ENCODE measurements at places on chromosomes 1 and 21.
A peak's percentile ranks its signal among the peaks of the same experiment; 100 is the strongest.

DNA sequence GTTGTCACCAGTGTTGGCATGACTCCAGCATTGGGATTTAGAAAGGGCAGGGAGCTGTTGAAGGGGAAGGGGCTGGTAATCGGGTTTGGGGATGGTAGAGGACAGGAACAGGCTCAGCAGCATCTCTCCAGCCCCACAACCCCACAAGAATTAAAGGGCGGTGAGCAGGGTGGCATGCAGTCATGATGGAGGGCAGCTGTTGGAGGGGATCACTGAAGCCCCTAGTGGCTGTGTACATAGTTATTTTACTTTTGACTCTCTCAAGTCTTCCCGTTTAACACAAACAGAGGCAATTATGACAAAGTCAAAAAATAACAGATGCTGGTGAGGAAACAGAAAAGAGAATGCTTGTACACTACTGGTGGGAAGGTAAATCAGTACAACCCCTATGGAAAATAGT is 213.8 kb downstream of the URB2 start:
- no peak overlapping the region for H3K27ac ChIP-seq
- no peaks in the 10 kb centered on the region for H3K36me3 ChIP-seq
- no peaks in the 10 kb centered on the region for H3K4me1 ChIP-seq
- H3K4me3 ChIP-seq: no peak overlapping the region

GRCh38 chr1:85847356-85847755 is 139.1 kb upstream of the ZNHIT6 start:
- DNase-seq: no peak
- H3K27me3 ChIP-seq: no peaks in the 10 kb centered on the region
- H3K4me1 ChIP-seq: no peaks in the 10 kb centered on the region
- H3K36me3 ChIP-seq: no peaks in the 10 kb centered on the region
- H3K4me3 ChIP-seq: no peak overlapping the region
- no peak overlapping the region for H3K27ac ChIP-seq

GRCh38 chr21:41161428-41161827 is 6.5 kb upstream of the BACE2 start:
- DNase-seq: no peak
- H3K27me3 ChIP-seq: no peaks in the 10 kb centered on the region
- no peaks in the 10 kb centered on the region for H3K4me1 ChIP-seq
- H3K27ac ChIP-seq: no peak overlapping the region
- no peak overlapping the region for H3K4me3 ChIP-seq

DNA sequence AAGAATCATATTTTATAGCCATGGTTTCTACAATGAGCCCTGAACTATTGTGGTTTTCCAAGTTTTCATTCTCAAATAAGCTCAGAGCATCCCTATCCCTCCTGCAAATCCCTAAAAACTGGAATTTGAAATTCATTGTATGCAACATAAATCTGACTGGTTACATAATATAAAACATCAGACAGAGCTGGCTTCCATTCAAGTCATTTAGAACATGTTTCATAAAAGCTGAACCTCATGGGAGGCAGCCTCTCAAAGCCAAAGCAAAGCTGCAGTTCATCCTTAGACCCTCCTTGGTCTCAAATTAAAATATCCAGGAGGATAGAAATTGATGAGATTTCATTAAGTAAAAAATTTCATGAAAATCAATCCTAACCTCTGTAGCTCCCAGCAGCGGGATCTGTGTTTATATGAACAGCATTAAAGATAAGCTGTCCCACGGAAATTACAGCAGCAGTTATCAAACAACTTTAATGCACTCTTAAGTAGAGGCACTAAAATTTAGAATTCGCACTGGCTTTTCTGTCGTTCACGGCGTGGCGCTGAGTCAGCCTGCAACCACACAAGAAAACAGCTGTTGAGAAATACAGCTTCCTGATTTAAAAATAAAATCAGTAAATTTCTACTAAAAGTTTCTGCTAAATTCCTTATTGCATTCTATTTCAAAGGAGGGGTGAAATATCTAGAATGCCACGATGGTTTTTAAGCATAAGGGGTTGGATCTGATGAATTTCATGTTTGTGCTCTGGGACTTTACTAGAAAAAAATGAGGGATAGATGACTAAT is 99.9 kb upstream of the TIAM1 start:
- H3K4me1 ChIP-seq: no peaks in the 10 kb centered on the region
- no peak overlapping the region for H3K27ac ChIP-seq
- no peak for DNase-seq
- H3K36me3 ChIP-seq: no peaks in the 10 kb centered on the region
- H3K4me3 ChIP-seq: no peak overlapping the region
- no peaks in the 10 kb centered on the region for H3K27me3 ChIP-seq

DNA sequence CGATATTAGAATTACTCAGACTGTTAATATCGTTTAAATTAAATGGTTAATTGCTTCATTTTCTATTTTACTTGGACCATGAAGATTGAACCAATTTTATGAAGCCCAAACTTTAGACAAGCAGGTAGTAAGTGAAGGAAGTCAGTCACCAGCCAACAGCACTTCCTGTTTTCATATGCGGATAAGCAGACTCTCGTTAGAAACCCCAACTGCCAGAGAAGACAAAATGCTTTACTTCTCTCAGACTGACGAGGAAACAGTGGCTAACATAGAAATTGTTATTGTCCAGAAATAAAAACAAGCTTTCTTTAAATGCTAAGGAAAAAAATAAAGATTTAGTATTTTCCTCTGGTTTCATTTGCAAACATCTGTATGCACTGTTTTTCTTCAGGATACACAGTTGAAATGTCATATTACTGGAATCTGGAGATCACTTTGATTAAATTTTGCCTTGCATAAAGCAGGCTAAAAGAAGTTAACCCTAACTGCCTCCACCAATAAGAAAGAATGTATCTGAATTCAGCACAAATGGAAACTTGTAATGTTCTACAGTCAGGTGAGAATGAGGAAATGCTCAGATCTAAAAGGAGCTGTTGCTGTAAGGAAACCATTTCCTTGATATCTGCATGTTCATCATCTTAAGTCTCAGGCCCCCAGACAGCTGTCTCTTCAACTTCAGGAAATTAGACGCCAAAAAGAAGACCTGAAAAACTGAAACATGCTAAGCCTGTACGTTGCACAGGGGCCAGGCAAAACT is 129.8 kb upstream of the SAMSN1 start:
- H3K27ac ChIP-seq: no peak overlapping the region
- no peaks in the 10 kb centered on the region for H3K27me3 ChIP-seq
- no peak overlapping the region for H3K4me3 ChIP-seq
- no peak for DNase-seq
- H3K4me1 ChIP-seq: no peaks in the 10 kb centered on the region
- no peaks in the 10 kb centered on the region for H3K36me3 ChIP-seq

DNA sequence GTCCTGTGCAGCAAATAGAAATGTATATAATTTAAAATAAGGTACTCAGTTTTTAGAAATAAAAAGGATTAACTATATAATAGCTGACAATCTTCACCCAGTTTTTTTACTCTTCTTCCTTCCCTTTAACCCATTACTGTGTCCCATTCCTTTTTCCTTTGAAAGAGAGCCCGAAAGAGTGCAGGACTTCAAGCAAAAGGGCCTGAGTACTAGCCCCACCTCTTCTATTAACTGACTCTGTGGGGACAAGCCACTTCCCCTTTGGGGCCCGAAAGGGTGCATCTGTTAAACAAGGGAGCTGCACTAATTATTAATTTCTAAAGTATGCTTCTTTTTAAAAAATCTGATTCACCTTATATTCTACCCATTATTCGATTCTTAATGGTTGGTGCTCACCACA is 3.3 kb downstream of the USP24 start:
- H3K36me3 ChIP-seq: peaks cover 1% of the 10 kb centered on the region
- no peak overlapping the region for H3K27ac ChIP-seq
- H3K4me3 ChIP-seq: peak overlapping the region; percentile 10
